Stimulated activated CD4-positive, alpha-beta T cell treated with anti-CD3 and anti-CD28 coated beads, Interleukin-15, amount 100 ng/mL, for 1 hour (primary cell): ENCODE measurements at places on chromosomes 6 and 20.

GRCh38 chr6:99312354-99312753 lies 37.1 kb downstream of the FAXC start:
- DNase-seq: no peak

DNA sequence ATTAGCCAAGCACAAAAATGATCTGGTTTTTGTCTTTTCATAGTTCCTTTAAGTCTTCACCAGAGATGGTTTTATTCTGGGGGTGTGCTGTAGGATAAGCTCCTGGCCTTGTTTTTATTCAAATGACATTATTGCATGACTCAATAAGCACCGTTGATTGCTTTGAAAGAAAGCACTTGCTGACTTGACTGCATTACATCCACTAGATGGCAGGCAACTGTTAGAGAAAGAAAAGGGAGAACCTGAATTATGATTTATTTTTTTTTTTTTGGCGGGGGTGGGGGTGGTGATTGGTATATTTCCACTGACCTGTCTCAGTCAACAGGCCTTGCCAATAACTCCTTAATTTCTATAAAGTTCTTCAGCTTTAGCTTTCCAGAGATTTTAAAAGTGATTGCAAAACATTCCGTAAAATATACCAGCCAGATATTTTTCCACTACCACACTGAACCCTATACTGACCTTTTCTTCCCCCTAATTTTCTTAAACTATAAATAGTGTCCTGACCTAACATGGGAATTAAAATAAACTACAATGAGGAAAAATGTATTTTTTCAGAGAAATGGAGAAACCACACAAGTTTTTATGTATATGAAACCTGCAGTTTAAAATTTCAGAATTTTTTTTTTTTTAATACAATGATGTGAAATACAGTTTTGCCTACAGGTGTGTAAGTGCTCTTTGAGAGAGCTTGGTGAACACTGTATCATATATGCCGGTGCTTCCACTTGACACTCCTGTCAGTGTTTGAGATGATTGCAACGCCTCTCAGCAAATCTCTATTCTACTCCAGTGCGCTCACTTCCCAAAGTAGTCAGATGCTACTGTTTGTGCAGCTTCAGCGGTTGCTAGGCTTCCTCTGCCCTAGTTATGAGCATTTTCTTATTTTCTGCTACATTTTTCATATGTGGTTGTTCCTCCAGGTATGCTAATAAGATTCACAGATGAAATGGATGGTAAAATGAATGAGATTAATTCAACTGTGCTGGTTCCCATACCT lies 274.3 kb downstream of the CD109 start:
- DNase-seq: no peak

- no peak for DNase-seq
Observed at GRCh38 chr6:75450903-75451302, 42.7 kb downstream of the FILIP1 start.

GRCh38 chr6:45532721-45533210 lies 155.0 kb upstream of the SUPT3H start:
- DNase-seq: no peak

DNA sequence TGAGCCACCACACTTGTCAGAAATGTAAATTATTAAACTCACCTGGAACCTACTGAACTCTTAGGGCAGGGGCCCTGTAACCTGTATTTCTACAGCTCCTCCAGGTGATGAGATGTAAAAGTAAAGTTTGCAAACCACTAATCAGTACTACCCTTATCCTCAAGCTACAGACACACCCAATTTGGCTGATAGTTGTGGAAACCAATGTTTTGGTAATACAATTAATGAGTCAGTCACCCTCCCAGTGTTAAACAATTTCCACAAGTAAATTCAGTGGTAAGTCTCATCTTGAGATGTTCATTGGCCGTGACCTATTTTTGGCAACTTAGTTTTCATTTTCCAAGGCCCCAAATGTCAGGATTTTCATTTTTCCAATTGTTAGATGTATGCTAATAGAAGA lies 29.6 kb downstream of the GCNT2 start:
- no peak for DNase-seq

DNA sequence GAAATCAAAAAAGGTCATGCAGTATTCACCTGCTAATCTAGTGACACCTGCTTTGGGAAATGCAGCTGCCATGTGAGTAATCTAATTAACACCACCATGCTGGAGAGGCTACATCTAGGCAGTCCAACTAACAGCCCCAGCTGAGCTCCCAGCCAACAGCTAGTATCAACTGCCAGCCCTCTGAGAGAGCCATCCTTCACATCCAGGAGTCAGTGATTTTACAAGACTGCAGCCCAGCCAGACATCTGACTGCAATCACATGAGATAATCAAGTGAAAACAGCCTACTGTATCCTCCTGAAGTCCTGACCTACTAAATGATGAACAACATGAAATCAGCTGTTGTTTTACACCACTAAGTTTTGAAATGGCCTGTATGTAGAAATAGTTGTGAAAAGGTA lies 298.4 kb downstream of the TRDN start:
- DNase-seq: no peak

GRCh38 chr20:5512694-5513093 lies 195.9 kb upstream of the PROKR2 start:
- DNase-seq: no peak

GRCh38 chr20:58150772-58151171 lies 77.7 kb downstream of the ANKRD60 start:
- no peak for DNase-seq

- no peak for DNase-seq
Observed at GRCh38 chr20:51804754-51805153, 2.4 kb upstream of the SALL4 start.

- DNase-seq: no peak
Observed at GRCh38 chr6:137901454-137901853, 34.4 kb downstream of the TNFAIP3 start.

GRCh38 chr6:10970731-10971130 lies 73.4 kb downstream of the ELOVL2 start:
- DNase-seq: no peak

- no peak for DNase-seq
Observed at GRCh38 chr6:45724511-45724910, 291.1 kb downstream of the CLIC5 start.

GRCh38 chr6:146913842-146914488 lies 290.3 kb upstream of the STXBP5 start:
- no peak for DNase-seq

DNA sequence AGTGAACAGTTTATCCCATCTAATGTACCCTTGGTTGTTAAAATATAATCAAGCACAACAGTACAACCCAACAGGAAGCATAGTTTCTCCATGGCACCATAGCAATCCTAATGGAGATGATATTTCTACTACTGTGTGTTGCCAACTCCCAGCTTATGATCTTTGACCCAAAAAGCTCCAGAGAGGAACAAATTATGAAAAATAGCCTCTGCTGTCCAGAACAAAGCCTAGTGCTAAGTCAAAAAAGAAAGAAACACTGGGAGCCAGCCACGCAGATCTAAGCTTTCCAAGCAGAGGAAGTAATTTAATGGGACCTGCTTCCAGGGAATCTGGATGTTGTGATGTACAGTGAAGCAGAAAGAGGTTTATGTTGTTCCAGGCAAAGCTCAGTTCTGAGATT lies 52.2 kb upstream of the TASP1 start:
- DNase-seq: no peak

DNA sequence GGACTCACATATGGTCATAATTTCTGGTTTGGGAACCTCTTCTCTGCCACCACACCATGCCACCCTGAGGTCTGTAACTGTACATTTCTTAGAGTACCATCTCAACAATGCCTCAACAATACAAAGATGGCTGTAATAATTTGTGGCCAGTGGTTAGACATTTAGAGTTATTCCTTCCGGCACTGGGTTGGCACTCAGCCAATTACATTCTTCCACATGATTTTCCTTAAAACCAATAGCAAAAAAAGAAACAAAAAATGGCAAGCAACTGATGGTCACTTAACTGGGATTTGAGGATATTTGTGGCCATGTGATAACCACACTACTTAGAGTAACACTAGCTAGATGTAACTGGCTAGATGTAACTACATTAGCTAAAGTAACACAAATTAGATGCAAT lies 79.9 kb downstream of the SEL1L2 start:
- no peak for DNase-seq

GRCh38 chr6:42079941-42080464 lies 29.7 kb downstream of the TAF8 start:
- DNase-seq: no peak

DNA sequence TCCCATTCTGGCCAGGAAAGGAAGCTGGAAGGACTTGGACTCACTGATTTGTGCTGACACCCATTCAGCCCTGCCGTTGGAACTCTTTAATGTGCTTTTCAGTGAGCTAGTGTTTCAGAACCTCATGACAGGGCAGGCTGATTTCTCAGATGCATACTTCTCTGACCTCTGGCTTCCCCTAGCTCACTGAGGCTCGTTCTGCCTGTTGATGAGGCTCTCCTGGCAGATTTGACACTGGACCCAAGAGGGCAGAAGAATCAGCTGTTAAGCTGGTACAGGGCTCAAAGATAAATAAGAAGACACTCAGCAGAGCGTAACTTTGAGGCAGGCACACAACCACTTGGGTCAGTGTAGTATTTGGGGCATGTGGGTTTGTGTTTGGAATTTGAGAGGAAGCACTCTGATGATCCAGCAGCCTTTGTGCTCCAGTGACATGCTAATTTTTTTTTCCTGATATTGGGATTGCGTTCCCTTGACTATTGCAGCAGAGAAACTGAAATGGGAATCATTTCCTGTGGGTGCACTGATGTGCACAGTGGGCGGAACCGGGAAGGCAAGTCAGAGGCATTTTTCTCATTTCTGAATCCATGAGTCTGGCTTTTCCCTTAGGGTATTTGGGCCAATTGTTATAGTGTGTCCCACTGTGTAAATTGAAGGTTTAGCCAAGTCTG lies 80.2 kb downstream of the CARMIL1 start:
- DNase-seq: no peak

DNA sequence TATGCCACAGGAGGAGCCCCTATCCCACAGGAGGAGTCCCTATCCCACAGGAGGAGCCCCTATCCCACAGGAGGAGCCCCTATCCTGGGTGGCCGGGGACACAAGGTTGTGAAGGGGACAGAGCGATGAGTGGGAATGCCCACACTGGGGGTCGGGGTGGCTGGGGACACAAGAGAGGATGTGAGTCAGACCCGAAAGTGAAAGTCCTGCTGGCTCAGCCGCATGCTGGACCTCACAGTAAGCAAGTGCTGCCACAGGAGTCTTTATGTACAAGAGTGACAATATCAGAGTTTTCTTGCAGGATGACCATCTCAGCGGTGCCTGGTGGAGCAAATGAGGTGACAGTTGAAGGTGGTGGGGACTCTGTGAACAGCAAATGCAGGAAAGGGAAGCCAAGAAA lies 93.7 kb downstream of the PSMB1 start:
- DNase-seq: no peak

GRCh38 chr6:151001387-151002056 lies 136.0 kb downstream of the MTHFD1L start:
- no peak for DNase-seq

DNA sequence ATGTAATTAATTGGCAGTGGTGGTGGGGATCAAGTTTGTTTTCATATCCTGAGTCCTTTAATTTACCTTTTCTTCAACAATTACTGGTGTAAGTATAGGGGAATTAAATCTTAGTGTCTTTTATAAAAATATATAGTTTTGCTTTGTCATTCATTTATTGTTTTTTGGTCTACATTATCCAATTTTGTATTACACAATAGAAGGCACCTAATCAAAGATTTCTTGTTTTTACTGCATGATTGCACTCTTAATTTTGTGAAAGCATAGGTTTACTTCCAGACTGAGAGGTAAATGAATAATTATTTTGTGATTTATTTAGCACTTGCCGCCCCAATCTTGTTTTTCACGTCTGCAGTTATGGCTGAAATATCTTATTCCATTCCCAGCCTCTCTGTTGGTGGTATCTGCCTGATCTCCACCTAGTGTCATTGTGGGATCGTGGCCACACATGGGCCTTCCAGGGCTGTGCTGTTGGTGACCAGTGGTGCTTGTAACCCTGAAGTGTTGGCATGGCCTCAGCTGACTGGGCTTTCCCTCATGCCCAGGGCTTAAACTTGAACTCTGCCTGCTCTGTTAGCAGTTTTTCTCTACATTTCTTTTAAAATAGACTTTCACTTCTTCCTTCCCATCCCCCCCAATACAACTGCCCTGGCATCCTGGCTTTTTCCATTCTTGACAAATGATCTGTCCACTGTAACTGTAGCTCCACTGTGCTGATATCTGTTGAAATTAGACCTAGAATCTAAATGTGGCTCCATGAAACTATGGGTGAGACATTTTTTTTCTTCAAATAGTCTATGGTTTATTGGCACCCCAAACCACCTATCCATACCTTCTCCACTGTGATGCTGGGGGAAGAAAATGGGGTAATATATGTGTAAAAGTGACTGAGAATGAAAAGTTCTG lies 24.8 kb downstream of the E2F3 start:
- DNase-seq: no peak

DNA sequence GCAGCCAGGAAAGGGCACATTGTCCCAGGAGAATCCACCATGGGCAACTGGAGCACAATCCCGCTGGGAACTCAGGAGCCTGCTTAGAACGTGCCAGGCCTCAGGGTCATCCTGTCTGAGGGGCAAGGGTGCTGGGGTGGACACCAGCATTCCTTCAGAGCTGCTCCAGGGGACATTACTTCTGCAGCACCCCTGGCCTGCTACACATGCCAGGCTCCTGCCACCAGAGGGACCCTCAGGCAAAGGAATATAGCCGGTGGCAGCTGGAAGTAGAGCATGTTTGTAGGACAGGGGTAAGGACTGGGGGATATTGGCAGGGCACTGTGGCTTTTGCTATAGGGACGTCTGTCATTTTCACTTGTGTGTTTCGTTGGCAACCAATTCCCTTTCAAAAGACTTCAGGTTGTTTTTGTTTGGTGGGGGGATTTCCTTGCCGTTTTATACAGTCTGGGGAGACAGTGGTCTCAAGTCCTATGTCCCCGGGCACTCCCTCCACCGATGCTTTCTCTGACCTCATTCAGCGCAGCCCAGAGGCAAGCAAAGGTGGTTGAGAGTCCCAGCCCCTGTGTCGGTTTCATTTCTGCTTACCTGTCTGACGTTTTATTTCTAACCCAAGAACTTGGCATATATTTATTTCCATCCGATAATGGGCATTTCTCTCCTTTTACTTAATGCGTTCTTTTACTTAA lies 130.8 kb downstream of the JPH2 start:
- no peak for DNase-seq

DNA sequence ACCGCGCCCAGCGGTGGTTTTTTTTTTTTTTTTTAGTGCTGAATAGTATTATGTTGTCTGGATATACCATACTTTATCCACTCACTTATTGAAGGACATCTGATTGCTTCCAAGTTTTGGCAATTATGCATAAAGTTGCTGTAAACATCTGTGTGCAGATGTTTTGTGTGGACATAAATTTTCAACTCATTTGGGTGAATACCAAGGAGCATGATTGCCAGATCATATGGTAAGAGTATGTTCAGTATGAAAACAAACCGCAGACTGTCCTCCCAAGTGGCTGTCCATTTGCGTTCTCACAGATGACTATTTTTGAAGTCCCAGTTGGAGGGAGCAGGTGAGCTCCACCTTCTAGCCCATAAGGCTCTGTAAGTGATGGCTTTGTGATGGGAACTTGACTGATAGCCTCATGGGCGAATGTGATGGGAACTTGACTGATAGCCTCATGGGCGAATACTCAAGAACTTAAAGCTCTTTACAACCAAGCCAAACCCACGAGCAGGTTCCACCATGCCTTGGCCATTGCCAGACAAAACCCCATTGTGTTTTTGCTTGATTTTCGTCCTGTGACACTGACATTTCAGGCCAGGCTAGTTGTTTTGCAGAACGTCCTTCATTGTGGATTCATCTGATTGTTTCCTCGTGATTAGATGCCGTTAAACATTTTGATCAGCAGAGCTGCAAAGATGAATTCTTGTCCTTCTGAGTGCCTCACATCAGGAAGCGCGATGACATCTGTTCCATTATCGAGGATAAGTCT lies 51.0 kb downstream of the ZBTB2 start:
- DNase-seq: no peak

GRCh38 chr20:48728042-48728825 lies 99.6 kb downstream of the PREX1 start:
- no peak for DNase-seq
